ENCODE measurements at places on chromosomes 7 and 10.

DNA sequence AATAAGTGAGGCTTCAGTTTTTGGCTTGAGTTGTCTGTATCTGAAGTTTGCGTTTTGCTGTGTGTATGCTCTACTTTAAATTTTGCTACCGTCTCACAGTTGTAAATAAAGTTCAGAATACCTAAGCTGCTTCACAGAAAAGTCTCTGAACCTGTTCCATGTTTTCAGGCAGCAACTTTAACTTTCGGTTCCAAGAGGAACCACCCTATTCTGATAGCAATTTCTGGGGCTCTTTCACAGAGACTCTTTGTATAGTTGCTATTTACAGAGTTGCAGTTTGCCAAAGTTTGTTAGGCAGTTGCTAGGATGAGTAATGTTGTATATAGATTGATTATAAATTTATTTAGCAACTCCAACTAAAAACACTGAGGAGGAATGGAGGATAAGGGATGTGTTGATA is 5.7 kb downstream of the FAM221A start:
- DNase-seq: no peak

- no peak for DNase-seq
Measured at GRCh38 chr10:43676331-43676730, 27.6 kb upstream of the ZNF32 start.

DNA sequence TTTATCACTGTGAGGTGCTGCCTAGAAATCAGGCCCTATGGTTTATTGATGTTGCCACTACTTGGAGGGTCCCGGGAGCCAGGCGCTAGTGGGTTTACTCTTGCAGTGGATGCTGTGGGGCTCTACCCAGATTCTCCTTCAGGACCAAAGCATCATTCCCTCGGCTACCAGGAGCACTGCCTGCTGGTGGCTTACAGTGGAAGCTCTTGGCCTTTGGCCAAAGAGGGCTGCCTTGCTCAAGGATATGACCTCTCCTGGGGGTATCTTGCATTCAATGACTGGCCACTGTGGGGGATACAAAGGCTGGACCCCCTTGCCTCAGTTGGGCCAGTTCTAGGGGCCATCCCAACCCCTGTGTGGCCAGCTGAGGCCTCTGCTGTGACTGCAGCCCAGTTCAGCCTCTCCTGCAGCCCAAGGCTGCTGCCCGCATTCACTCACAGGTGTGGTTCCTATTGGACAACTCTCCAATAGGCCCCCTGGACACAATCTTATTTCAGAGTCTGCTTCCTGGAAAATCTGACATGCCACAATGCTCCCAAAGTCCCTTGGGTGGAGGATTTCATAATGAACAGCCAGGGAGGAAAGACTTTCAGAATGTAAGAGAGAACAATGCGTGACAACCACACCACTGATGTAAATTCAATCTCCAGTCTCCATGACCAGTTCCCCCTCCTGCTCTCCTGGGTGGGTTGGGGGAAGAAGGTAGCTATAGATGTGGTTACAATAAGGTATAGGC is 196.3 kb downstream of the SNX10 start:
- no peak for DNase-seq

- no peak for DNase-seq
Measured at GRCh38 chr10:11642566-11642965, 31.1 kb upstream of the USP6NL start.

DNA sequence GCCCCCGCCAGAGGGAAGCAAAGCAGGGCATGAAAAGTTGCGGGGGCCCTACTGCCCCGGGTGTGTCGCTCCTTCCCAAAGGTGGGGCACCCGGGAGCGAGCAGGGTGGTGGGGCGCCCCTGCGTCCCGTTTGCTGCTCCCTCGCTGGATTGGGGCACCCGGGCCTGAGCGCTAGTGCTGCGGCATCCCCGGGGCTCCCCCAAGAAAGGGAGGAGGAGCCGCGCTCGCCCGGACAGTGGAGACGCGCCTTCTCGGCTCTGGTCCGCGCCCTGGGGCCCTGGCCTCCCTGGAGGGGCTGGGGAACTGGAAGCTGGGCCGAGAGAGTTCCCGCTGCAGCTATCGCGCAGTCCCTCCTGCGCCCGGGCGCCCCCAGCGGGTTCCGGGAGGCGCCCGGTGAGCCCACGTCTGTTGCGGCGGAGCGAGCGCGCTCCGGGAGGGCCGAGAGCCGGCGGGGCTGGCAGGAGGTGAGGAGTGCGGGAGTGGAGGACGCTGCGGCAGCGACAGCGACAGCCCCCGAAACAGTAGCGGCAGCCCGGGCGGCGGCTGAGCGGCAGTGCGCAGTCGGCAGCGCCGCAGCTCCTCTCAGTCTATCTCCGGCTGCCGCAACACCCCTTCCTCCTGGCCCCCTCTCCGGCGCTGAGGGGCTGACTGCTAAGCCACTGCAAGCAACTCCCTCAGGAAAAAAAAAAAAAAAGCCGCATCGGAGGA is 504 bp upstream of the BMPER start:
- DNase-seq: no peak

DNA sequence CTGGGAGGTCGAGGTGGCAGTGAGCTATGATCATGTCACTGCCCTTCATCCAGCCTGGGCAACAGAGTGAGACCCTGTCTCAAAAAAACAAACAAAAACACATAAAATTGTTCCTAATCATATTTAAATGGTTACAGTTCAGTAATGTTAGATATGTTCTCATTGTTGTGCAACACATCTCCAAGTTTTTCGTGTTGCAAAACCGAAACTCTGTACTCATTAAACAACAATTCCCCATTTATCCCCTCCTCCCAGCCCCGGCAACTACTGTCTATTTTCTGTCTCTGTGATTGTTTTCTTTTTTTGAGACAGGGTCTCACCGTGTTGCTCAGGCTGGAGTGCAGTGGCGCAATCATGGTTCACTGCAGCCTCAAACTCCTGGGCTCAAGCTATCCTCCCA is 16.1 kb upstream of the PRXL2A start:
- no peak for DNase-seq
